Transverse colon (tissue), 4 donors: ENCODE measurements at places on chromosomes 6 and 20.

DNA sequence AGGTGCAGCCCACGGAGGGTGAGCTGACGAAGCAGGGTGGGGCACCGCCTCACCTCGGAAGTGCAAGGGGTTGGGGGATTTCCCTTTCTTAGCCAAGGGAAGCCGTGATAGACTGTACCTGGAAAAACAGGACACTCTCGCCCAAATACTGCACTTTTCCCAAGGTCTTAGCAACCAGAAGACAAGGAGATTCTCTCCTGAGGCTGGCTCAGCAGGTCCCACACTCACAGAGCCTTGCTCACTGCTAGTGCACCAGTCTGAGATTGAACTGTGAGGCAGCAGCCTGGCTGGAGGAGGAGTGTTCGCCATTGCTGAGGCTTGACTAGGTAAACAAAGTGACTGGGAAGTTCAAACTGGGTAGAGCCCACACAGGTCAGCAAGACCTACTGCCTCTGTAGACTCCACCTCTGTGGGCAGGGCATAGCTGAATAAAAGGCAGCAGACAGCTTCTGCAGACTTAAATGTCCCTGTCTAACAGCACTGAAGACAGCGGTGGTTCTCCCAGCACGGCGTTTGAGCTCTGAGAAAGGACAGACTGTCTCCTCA lies 28.0 kb downstream of the SYNE1 start:
- DNase-seq: no peak

- DNase-seq: no peak
Observed at GRCh38 chr6:149107520-149107919, 210.0 kb upstream of the TAB2 start.

DNA sequence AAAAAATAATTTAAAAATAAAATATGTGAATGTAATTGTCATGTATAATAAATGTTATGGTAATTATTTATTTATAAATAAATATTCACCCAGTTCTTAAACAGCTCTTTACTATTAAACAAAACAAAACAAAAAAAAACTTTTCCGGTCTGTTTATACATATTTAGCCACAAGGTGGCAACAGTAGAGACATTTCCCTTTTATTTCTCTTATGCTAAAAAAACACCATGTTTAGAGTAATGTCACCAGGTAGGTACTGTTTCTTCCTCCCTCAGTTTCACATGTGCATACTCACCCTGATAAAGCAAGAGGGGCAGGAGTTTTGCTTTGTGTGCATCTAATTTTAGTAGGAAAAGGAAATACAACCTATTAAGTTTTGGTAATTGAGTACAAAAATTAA lies 610.4 kb upstream of the IMPG1 start:
- DNase-seq: no peak

- DNase-seq: no peak
Observed at GRCh38 chr6:154229786-154230185, 126.8 kb downstream of the IPCEF1 start.

DNA sequence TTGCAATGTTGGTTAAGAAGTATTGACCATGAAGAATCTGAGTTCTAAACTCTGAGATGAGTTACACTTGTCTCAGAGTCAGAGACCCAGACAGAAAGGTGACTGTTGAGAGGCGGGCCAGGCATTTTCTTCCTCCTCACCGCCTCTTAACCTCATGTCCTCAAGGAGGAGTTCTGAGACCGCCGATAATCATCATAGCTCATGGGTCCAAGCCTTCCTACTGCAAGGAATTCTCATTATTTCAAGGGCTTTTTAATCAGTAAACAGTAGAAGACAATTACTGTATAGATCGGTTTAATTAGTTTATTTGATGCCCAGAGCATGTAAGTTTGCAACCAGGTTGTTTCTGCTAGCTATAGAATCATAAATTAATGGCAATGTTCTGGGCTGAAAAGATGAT lies 382.4 kb upstream of the MMS22L start:
- DNase-seq: no peak

DNA sequence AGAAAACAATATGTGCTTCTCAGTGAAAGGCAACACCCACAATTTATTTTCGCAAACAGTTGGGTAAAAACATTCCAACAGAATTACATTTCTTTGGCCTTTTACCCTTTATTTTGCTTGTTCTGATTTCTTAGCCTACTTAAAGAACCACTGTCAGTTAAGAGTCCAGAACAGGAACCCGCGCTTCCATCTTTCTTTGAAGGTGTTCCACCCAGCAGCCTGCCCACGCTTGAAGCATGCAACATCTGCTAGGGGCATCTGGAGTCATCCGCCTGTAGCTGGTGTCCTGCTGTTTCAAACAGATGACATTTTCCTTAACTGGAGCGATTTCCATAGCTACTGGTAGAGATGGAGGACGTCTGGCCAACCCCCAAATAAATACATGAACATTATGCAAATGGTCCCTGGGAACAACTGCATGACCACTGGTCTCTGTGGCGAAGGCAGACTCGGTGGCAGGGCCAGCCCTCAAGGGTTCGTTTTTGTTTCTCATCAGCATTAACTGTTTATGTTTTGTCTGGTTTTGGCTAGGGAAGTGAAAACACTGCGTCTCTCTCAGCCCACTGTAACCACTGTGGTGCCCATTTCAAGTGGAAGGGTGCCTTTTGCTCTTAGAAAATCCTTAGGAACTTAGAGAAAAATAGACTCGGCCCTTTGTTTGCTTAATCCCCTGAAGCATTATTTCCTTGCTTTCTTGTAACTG lies 51.6 kb downstream of the LAMA4 start:
- no peak for DNase-seq

DNA sequence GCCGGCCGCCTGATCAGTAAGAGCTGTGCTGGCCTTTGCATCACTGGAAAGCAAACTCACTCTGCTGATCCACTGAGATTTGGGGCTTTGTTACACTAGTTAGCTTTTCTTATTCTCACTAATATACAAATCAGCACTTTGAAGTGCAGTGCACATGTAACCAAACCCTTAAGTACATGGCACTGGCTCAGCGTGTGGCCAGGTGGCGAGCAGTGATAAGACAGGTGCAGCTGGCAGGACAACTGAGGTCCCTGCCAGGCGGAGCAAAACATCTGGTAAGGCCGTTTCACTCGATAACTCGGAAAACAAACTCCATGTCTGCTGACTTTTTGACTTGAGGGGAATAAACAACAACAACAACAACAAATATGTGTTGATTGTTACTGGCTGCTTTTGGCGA lies 11.0 kb downstream of the GFRA4 start:
- DNase-seq: no peak

- DNase-seq: no peak
Observed at GRCh38 chr6:128932061-128932460, 49.1 kb downstream of the LAMA2 start.

- no peak for DNase-seq
Observed at GRCh38 chr6:50076431-50076830, 26.7 kb upstream of the DEFB112 start.

DNA sequence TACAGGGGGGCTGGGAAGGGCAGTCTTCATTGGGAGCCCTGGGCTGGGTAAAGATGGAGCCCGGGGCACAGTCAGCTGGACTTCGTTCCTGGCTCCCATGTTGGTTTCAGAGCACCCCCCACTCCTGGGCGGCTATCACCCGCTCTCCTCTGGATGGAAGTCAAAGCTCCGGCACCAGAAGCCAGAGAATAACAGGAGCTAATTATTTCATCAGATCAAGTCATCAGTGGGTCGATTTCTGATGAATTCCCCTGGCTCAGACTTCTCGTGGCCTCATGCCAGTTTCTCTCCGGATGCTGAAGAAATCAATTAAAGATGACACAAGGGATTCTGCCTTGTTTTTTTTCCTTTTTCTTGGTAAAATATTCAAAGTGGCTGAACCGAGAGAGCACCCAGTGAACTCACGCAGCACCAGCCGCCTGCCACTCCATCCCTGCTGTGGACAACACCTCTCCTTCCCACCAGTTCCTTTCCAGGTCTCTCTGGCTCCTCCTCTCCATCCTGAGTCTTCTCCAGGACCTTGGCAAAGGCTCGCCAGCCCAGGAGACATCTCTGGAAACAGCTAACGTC lies 22.5 kb downstream of the SULF2 start:
- DNase-seq: no peak

- no peak for DNase-seq
Observed at GRCh38 chr6:107110200-107110599, 5.1 kb downstream of the BEND3 start.

- DNase-seq: no peak
Observed at GRCh38 chr6:122482750-122483080, 11.1 kb upstream of the SERINC1 start.

DNA sequence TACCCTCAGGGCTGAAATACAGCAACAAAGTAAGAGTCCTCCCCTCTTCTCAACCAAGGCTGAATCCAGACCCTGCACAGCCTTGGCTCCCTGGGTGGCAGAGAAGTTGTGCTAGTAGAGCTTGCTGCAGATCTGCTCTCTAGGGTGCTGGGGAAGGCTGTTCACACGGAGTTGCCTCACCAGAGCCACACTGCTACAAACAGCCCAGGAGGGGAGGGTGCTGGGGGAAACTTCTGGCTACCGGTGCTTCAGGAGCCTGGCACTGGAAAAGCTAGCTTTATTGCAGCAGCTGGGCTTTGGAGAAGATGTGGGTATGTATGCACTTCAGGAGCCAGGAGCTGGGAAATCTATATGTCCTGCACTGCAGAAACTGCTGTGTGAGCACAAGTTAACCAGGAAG lies 37.6 kb upstream of the SUPT3H start:
- no peak for DNase-seq

DNA sequence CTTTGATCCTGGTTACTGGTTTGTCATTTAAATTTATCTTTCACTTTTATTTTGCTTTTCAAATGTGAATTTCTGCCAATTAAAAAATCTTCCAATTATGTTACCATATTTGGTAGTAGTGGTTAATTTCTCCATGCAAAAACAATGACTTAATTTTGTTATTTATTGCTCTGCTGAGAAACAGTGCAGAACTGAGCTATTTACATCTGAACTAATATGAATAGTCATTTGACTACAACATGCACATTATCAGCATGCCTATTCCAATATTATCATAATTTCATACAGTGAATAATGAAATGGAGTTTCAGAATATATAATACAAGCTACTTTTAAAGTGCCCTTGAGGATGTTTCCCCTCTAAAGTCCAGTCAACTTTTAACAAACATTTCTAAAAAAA lies 517 bp downstream of the PLN start:
- DNase-seq: no peak

DNA sequence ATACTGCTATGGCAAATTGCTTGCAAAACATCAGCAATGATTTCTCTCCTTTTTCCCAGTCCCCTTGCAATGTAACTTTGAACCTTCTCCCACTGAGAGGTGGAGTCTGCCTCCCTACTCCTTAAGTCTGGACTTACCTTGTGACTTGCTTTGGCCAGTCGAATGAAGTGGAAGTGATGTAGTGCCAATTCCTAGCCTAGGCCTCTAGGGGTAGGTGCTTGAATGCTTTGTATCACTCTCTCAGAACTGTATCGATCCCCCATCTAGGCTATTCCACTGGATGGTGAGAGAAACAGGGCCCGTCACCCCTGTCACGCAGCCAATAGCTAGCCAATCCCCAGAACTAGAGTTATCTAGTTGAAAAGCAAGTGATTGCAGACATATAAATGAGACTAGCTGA lies 238.6 kb downstream of the BTBD3 start:
- DNase-seq: no peak

DNA sequence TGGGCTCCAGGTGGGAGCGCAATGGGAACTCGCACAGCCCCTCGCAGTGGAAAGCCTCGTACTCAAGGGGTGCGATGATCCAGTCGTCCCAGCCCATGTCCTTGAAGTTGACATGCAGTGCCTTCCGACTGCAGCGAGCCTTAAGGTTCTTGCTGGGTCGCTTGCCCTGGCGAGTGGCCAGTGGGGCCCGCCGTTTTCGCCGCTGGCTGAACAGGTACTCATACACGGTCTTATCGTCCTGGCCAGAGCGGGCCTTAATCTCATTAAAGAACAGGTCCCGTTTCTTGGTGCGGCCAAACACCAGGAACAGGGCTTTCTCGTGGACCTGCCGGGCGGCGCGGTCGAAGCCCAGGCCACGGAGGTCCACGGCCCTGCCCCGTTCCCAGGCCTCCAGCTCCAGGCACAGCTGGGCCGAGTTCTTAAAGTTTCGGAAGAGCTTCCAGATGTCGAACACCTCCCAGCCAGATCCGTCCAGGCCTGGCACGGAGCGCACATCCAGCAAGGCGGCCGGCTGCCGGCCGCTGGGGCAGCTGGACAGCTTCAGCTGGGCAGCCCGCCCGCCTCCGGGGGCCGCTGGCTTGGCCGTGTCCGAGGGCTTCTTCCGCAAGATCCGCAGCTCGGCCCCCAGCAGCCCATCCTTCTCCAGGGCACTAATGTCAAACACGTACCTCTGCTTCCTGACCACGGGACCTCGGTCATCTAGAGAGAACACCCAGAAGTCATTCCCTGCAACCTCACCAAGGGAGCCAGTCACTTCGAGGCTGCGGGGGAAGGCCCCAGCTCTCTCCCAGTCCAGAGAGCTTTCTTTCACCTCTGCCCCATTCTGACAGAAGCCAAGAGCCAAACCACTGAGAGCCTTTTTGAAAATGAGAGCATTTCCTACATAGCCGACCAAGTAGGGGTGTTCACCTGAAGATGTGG lies 3.7 kb downstream of the GDF5 start:
- DNase-seq: no peak

DNA sequence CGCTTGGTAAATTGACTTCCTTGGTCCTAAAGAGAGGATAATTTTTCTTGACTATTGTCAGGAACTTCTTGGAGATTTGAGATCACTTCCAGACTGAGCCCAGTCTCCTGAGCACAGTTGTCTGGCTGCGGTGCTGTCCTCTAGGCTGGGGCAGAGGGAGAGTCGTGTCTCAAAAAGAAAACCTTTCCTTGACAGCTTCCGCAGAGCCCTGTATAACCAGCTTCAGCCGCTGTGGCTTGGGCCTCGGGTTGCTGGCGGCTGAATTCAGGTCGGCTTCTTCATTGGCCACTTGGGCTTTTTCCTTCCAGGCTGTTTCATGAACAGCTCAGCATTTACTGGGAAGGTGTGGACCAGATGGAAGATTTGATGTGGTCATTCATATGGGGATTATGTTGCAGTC lies 75.9 kb downstream of the DHX35 start:
- no peak for DNase-seq

- no peak for DNase-seq
Observed at GRCh38 chr20:15140286-15140685, 802.9 kb upstream of the FLRT3 start.

DNA sequence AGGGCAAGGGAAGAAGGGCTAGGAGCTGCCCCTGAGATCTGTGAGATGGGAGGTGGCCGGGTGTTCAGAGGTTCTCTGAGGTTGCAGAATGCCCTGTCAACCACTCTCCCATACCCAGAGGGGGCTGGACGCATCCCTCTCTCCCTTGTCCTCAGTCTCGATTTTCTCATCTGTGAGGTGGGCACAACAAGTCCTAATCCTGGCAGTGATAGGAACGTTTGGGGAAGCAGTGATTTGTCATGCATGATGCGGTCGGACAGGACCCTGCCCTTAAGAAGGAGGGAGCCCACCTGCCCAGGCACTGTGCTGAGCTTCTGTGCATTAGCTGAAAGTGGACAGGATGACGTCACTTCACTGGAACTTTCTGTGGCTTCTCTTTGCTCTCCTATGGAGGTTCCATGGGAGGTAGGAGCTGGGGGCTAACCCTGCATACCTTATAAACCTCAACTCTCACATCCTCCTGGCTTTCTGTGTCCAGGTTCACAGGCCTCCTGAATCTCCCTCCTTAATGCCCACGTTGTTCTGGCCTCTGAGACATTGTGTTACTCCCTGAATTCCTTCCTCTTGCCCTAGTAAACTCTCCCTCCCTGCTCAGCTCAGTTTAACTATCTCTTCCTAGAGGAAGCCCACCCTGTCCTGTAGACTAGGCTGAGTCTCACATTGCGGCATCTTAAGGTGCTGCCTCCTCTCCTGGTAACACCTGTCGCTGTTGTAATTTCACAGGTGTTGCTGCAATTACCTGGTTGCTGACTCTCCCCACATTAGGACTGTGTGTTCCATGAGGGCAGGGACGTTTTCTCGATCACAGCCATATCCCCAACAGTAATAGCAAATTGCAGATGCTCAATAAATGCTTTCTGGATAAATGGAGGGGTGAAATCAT lies 30.1 kb upstream of the CSNK2A1 start:
- DNase-seq: no peak
